ENCODE measurements at places on chromosomes 16 and 17. TPM values are rescaled to one million over a fixed set of nuclear protein-coding genes. Genes with fewer than 3 reads are reported as not detected.

CHRNE gene
- total RNA-seq, result 1.4 TPM

GUCY2D gene
- total RNA-seq, result not detected

MLX gene
- 26.9 TPM for total RNA-seq

ENPP7 gene
- not detected for total RNA-seq

TCF25 gene
- 221 TPM for total RNA-seq

CLEC19A gene
- 0.30 TPM for total RNA-seq

SHBG gene
- 2.8 TPM for total RNA-seq

KCNG4 gene
- total RNA-seq, result 0.48 TPM

TP53TG3C gene
- total RNA-seq, result not detected

CD300LG gene
- not detected for total RNA-seq

KIF19 gene
- 27.1 TPM for total RNA-seq

CCL8 gene
- not detected for total RNA-seq

ADAD2 gene
- total RNA-seq, result 1.1 TPM

ABCC12 gene
- total RNA-seq, result 3.7 TPM

MFAP4 gene
- 4.0 TPM for total RNA-seq

KRT15 gene
- total RNA-seq, result not detected

PRAC1 gene
- not detected for total RNA-seq

CDH11 gene
- total RNA-seq, result 63.1 TPM

TBC1D16 gene
- total RNA-seq, result 24.2 TPM

All from dorsolateral prefrontal cortex (tissue), 122 donors.